GM13977 (cell line): ENCODE measurements at places on chromosomes 16 and 17.

GRCh38 chr17:76585033-76585648, 519 bp downstream of the ST6GALNAC2 start:
- no peak for DNase-seq

GRCh38 chr16:47716571-47716970, 255.4 kb downstream of the PHKB start:
- DNase-seq, result no peak

- no peak for DNase-seq
Measured at GRCh38 chr16:27335349-27336053, 21.7 kb downstream of the IL4R start.

GRCh38 chr17:15233022-15233805, 31.9 kb downstream of the PMP22 start:
- DNase-seq, result no peak

DNA sequence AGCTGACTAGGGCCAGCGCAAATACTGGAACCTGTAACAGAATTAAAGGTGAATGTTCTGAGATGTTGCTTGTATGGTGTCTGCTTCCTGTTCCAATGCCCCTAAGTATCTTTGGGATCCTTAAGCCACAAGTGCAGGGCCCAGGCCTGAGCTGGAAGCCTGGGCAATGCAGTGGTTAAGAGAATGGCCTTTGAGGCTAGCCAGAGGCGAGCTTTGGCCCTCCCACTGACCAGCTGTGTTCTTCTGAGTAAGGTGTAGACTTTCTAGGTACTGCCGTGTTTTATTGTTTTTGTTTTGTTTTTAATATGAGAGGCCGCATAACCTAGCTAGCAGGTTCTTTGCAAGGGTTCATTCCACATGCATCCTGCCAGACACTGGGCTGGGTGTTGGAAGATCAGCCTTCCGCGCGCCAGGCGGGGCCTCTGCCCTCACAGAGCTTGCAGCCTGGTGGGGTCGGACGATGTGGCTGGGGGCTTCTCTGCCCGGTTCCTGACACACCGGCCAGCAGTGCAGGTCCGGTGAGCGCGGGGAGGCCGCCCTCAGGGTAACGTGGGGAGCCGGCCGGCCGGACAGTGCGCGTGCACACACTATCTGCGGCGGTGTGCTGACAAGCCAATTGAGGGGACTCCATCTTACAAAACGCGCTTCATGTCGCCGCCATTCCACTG, 551 bp upstream of the MLX start:
- DNase-seq, result no peak

DNA sequence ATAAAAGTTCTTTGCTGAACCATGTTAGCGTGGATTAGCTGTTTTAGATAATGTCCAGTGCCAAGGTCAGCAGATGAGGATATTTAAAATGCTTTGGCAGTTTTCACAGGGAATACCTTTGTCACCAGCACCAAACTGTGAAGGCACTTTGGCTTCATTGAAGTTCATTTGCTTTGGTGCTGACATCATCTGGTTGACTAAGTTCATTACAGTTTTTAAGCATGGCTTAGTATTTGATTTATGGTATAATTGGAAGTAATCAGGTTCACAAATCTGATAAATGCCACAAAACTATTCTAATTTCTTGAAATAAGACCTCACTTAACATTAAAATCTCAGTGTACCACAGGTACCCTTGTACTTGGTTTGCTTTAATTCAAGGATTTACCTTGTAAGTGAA, 4.3 kb downstream of the GID4 start:
- no peak for DNase-seq

- no peak for DNase-seq
Measured at GRCh38 chr16:14186795-14187221, 115.7 kb downstream of the MRTFB start.

GRCh38 chr16:592518-593306, 2.8 kb downstream of the RAB40C start:
- DNase-seq, result no peak
